ENCODE measurements at places on chromosomes 2 and 18.
A peak's percentile ranks its signal among the peaks of the same experiment; 100 is the strongest.

- DNase-seq, result no peak
Measured at GRCh38 chr2:221075203-221075602, 496.9 kb downstream of the EPHA4 start.

DNA sequence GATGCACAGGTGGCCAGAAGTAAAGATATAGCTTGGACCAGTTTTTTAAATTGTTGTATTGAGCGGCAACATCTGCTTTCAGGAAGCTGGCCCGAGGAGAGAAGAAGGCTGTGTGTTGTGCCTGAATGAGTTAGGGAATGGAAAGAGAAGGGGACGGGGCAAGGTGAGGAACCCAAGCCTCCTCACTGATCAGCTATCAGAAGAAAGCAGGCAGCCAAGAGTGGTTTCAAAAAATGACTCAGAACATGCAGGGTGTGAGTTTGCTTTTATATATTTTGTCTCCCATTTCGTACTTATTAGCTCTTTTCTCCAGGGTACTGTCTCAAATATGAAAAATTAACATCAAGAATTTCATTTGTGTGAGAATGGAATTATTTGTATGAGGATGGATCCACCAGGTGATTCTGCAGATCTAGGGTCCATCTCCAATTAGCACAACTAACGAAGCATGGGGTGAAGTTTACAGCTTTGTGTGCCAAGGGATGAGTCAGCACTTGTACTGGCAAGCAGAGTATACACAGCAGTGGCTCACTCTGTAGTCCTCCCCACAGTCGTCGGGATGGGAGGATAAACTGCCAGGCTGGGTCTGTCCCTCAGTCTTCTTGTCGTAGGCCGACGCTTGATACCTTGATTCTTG, 175.7 kb downstream of the PIEZO2 start:
- DNase-seq, result no peak

GRCh38 chr2:229273723-229274338, 2.7 kb upstream of the PID1 start:
- peak; percentile 83 for DNase-seq

DNA sequence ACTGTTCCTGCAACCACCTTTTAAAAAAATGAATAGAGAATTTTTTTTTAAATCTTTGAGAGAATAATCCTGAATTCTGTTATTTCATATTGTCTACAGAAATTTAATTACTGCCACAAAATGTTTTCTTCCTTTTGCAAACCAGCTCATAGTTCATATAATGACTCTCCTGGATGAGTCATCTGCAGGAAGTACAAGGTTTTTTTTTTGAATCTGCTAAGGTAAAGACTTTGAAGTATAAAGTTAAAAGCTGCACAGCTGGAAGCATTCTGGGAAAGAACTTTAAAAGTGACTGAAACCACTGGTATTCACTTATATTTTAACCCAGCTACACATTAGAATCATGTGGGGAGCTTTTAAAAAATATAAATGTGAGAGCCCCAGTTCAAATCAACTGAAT, 25.4 kb downstream of the SESTD1 start:
- DNase-seq, result no peak

DNA sequence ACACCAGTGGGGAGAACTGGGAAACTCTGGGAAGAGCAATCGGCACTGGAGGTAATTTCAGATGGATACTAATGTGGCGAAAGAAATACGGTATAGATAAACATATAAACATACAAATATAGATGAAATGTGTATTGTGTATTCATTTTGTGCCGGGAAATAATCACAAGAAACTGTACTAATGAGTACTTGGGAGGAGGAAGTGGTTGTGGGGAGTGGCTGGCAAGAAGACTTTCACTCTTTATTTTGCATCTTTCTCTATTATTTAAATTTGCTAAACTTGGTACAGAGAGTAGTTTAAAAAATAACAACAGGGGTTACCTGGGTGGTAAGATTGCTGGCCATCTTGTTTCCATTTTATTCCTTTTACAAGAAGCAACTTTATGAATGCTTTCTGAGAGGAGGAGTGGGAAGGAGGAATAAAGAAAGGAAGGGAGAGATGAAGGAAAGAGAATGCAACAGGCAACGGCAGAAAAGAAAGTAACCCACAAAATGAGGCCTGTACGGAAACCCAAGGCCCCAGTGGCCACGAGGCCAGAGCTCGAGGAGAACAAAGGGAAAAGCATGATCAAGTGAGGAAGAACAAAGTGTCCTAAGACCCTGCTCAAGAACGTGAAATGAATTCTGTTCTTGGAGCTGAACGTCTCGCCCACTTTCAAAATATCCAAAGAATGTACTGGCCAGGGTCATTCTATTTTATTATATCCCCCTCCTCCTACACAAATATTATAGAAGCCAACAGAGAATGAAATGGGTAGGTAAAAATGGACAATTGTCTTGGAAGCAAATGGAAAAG, 45.2 kb downstream of the FAM178B start:
- no peak for DNase-seq

- DNase-seq, result no peak
Measured at GRCh38 chr2:160224507-160224906, 24.4 kb upstream of the ITGB6 start.

GRCh38 chr18:74116633-74117554, 30.7 kb downstream of the FBXO15 start:
- DNase-seq, result peak; percentile 56

DNA sequence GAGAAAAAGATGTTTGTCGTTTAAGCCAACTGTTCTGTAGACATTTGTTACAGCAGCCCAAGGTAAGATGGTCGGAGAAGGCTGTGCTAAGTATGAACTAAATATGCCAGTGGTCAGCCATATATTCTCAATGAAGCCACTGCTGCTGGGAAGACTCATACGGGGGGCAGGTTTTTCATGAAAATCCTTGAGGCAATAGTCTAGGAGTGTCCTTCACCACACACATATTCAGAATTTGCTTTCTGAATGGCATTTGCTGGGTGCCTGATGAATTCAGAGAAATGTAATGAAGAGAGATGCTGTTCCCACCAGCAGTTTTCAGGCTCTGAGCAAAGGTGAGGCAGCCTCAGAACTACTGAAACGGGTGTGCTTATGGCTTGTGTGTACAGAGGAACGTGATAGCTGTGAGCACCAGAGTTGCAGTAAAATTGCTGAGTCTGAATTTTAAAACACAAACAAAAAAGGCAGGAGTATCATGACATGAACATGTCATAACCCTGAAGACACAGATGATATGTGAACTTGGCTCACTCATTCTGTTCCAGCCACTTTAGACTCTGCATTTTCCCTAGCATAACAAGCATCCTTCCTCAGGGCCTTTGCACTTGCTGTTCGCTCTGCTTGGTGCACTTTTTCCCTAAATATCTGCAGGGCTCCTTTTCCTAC, 21.3 kb upstream of the TCF4 start:
- no peak for DNase-seq

DNA sequence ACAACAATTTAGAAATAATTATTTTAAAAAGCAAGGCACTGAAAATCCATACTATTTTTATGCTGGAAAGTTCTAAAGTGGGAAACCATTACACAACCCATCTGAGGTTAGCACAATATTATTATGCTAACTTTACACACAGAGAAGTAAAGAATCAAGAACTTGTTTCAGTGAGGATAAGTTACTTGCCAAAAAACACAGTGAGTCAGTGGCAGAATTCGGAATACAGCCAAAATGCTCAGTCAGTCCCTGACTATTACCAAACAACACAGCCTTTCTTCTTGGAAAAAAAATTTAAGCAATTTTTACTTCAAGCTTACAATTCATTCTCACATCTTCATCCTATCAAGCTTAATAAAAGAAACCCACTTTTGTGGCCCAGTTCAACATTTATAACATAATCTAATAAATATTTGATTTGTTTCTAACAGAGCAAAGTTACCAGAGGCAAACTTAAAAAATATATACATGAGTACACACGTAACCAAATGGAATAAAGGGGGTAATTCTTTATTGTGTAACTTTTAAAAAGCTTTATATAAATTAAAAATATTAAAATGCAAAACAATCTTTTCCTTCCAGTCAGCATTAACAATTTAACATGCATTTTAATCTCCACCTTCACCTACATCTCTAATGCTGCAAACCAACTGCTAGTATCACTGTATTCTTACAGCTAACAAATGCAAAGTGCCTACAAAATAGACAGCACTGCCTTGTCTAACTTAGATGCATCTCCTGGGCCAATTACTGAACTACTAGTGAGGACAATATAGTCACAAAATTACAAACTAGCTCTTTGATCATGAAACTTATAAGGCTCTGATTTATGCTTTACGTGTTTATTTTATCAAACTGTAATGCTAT, 55.2 kb downstream of the CCDC88A start:
- DNase-seq, result no peak

- peak; percentile 63 for DNase-seq
Measured at GRCh38 chr2:4979111-4979510, 713.1 kb upstream of the SOX11 start.

- no peak for DNase-seq
Measured at GRCh38 chr2:95057535-95058370, 32.2 kb downstream of the MAL start.

GRCh38 chr2:238578256-238578655, 151.5 kb downstream of the ASB1 start:
- no peak for DNase-seq

DNA sequence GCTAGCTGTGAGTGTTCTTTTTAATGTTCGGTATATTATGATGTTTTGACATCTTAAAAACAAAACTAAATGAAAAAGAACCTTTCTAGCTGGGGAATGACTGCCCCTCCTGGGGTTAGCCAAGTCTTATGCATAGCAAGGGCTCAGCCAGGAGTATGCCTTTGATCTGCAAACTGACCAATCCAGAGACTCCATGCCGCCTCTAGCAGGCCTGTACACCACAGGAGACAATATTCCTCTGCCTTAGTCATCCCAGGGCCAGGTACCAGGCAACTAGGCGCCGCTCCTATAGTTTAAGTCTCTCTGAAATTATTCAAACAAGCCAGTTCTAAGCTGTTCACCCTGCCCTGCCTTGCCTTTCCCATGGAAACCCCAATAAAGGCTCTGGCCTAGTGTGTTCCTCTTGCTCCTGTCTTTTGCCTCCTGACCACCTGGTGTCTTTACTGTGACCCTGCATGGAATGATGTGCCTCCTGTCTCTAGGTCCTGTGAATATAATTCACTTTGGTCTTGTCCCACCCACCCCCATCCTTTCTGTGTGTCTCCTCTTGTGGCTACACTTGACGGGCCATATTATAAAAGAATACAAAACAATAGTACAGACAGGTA, 52.0 kb upstream of the CHN1 start:
- no peak for DNase-seq

- DNase-seq, result no peak
Measured at GRCh38 chr2:173252581-173252980, 102.1 kb upstream of the CDCA7 start.

- DNase-seq, result peak; percentile 22
Measured at GRCh38 chr2:46939626-46940359, 24.2 kb upstream of the MCFD2 start.
